Stimulated activated CD4-positive, alpha-beta T cell treated with anti-CD3 and anti-CD28 coated beads, Interleukin-1b, Interleukin-23, amount 100 ng/mL, for 1 hour (primary cell): ENCODE measurements at places on chromosomes 6 and 20.

DNA sequence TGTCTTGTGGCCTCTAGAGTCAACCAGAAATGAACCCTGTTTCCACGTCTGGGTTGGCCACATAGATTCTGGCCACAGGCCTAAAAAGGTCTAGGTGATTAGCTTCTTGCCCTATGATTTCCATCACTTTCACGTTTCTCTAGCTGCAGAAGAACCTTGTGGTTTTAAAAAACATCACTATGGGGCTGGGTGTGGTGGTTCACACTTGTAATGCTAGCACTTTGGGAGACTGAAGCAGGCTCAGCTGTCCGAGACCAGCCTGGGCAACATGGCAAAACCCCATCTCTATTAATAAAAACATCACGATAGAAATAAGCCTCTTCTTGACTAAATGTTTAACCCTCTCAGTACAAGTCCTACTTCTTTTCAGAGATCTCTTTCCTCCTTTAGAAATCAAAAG lies 27.6 kb downstream of the POLR1C start:
- DNase-seq: no peak

- no peak for DNase-seq
These were observed 68.3 kb downstream of the PKHD1 start for GRCh38 chr6:52019092-52019491.

DNA sequence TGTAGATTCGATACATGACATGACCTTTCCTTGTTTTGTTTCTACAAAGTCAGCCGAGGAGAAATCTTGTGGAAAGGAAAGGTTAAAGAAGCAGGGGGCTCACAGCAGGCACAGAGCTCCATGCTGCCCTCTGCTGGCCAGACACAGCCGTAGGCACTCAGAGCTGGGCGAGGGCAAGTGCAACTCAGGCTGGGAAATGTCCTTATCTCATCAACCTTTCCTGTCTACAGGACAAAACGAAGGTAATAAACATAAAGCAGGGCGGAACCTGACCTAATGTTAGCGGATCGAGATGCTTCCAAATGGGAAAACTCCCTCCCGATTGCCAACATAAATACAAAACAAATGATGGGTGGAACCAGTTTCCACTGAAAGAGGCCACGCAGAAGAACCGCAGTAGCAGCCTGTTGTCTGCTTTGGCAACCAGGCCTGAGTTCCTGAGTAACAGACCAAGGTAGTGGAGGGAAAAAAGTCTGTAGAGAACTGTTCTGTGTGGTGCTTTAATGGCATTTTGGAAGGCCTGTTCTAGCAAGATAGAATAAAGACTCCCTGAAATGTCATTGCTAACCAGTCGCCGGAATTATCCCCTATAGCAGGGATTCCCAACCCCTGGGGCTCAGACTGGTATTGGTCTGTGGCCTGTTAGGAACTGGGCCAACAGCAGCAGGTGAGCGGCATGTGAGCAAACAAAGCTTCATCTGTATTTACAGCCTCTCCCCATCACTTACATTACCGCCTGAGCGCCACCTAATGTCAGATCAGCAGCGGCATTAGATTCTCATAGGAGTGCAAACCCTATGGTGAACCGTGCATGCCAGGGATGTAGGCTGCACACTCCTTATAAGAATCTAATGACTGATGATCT lies 85.2 kb downstream of the MBOAT1 start:
- DNase-seq: peak; percentile 14

DNA sequence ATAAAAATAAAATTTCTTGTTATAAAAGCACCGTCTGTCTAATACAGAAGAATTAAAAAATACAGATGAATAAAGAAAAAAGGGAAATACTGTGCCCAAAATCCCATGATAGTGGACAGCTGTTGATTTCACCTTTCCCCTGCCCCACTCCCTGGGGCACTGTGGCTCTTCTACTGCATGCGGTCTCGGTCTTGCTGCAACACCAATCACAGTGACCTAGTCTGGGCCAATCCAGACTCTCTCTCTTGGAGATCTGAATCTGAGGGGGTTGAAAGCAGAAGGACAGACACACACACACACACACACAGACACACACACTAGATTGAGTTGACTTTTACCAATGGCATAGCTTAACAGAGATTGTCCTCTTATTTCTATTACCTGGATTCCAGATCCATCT lies 70.5 kb upstream of the FYN start:
- no peak for DNase-seq

DNA sequence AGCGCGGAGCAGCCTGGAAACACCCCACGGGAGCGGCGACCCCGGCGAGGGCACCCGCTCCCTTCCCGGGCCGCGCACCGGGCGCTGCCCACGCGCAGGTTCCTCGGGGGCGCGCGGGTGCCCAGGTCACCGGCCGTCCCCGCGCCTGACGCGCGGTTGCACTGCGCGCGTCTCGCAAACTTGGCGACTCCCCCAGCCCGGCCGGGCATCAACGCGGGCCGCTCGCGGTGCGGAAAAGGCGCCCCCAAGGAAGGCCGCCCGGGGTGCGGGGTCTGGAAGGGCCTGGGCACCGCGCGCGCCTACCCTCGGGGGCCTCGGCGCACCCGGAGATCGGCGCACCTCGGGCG lies 555 bp upstream of the ZBTB46 start:
- no peak for DNase-seq

DNA sequence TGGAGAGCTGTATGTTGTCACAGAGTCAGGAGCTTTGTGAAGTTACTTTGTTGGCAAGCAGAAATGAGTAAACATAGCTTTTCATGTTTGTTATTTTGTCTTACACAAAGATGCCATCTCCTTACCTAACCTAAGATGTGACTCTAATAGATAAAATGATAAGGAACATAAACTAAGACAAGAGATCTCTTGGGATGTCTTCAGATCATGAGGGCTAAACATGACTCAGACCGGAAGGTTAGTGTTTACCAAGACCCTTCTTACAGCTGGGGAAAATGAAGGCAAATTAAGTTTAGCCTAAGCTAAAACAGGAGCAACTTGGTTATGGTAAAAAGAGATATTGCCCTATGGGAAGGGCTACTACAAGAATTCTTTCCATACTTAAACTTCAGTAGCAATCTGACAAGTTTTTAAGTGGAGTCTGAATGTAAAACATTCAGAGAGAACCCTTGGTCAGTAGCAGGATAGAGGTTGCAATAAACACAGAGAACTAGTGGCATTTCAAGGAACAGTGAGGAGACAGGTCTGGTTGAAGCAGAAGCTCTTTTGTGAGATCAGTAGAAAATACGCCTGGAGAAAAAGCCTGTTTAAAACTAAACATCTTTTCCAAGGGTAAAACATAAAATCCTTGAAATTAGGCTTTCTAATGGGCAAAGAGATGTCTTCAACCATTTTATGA lies 29.9 kb downstream of the SGK1 start:
- no peak for DNase-seq

GRCh38 chr6:161137839-161138542 lies 135.9 kb downstream of the AGPAT4 start:
- DNase-seq: no peak

DNA sequence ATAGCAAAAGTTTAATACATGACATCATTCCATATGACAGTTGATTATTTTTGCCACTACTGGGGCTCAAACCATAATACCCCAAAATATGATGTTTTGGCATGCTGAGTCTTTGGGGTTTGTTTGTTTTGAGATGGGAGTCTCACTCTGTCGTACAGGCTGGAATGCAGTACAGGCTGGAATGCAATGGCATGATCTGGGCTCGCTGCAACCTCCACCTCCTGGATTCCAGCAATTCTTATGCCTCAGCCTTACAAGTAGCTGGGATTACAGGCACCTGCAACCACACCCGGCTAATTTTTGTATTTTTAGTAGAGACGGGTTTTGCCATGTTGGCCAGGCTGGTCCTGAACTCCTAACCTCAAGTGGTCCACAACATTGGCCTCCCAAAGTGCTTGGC lies 1.3 kb upstream of the MRS2 start:
- DNase-seq: no peak

GRCh38 chr6:132746048-132746447 lies 11.7 kb downstream of the VNN2 start:
- DNase-seq: no peak

- DNase-seq: no peak
These were observed 108.2 kb downstream of the VEGFA start for GRCh38 chr6:43878127-43878634.
